ENCODE measurements at places on chromosomes 16 and 17.

- DNase-seq, result no peak
Observed at GRCh38 chr16:35319536-35320192, 1860.3 kb downstream of the TP53TG3F start.

GRCh38 chr17:7296189-7296861 is 1.9 kb upstream of the YBX2 start:
- DNase-seq, result peak; percentile 95

GRCh38 chr16:8571061-8571596 is 19.2 kb downstream of the TMEM114 start:
- DNase-seq, result no peak

GRCh38 chr17:73683771-73684170 is 39.5 kb upstream of the SDK2 start:
- no peak for DNase-seq

DNA sequence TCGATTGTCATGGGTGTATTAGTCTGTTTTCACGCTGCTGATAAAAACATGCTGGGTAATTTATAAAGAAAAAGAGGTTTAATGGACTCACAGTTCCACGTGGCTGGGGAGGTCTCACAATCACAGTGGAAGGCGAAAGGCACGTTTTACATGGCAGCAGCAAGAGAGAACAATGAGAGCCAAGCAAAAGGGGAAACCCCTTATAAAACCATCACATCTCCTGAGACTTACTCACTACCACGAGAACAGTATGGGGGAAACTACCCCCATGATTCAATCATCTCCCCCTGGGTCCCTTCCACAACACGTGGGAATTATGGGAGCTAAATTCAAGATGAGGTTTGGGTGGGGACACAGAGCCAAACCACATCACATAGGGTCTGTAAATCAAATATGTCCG is 167.4 kb upstream of the XYLT1 start:
- no peak for DNase-seq

GRCh38 chr17:42679492-42680330 is 1.9 kb downstream of the CCR10 start:
- DNase-seq, result peak; percentile 86

GRCh38 chr16:65713181-65713808 is 591.4 kb upstream of the CDH11 start:
- DNase-seq, result no peak

GRCh38 chr16:306911-307370 is 24.0 kb downstream of the PDIA2 start:
- no peak for DNase-seq

DNA sequence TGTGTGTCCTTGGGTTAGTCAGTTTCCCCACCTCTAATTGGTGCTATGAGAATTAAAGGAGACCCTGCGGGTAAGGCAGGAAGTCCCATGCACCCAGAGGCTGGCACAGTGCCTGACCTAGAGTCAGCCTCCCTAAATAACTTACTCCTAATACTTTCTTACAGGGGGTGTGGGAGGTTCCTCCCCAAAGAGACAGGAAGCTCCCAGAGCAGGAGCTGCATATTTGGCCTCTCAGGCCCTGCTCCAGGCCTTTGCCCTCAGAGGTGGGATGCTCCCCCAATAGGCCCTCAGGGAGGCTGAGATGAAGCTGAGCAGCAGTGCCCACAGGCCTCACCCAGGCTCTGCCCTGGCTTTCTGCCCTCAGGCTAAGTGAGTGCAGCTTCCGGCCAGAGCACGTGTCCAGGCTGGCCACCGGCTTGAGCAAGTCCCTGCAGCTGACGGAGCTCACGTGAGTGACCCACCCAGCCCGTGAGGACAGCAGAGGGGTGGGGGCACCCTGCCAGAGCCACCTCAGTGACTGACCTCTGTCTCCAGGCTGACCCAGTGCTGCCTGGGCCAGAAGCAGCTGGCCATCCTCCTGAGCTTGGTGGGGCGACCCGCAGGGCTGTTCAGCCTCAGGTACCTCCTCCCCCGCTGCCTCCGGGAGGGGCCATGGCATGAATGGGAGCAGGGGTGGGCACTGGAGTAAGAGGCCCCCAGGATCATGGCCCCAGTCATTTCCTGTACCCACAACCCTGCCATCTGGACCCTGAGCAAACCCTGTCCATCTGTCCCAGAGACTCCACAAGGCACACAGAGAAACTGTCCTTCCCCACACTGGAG is 31.1 kb upstream of the CPNE2 start:
- peak; percentile 54 for DNase-seq

DNA sequence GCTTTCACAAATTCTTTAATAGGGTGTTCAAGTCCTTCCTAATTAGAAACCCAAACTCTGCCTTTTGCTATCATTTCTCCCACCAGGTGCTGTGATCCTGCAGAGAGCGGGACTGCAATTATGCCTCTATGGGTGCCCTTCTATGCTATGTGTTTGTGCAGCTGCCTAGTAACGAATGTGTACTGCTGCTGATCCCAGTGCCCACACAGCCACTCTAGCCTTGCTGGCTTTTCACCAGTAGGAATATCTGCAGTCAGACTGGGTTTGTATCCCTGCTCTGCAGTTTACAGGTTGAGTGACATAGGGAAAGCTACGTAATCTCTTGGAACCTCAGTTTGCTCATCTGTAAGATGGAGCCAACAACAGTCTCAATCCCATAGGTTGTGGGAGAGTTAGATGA is 179.6 kb upstream of the IRX3 start:
- DNase-seq, result no peak

- DNase-seq, result no peak
Observed at GRCh38 chr16:53482123-53482522, 20.9 kb downstream of the AKTIP start.

GRCh38 chr17:42784811-42785592 is 4.6 kb downstream of the WNK4 start:
- DNase-seq, result no peak

DNA sequence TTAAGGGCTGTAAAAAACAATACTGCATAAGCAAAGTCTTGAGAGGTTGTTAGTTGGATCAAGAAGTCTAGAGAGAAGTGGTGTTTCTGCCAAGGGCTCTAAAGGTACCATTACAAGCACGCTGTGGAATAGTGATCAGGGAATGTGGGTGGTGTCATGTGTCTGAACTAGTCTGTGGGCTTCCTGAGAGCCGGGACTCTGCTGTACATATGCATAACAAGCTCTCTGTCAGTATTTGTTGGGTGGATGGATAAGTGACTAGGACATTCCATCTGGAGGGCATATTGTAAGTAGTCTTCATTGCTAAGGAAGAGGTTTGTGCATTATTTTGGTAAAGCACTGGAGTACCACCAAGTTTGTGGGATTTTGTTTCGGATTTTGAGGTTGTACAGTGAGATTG is 209.5 kb downstream of the LGALS9B start:
- no peak for DNase-seq

DNA sequence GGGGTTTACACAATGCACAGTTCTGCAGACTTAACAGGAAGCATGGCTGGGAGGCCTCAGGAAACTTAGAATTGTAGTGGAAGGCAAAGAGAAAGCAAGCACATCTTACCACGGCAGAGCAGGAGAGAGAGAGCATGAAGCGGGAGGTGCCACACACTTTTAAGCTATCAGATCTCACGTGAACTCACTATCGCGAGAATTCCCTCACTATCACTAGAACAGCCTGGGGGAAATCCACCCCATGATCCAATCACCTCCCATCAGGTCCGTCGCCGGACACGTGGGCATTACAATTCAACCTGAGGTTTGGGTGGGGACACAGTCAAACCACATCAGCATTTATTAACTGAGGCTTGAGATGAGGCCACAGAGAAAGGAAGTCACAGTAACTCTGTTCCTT is 326.7 kb downstream of the C16orf95 start:
- no peak for DNase-seq

- peak; percentile 90 for DNase-seq
Observed at GRCh38 chr16:4288148-4288921, 15.5 kb upstream of the TFAP4 start.

GRCh38 chr16:35150805-35151312 is 1691.4 kb downstream of the TP53TG3F start:
- DNase-seq, result no peak

- DNase-seq, result no peak
Observed at GRCh38 chr16:13529193-13529982, 390.6 kb upstream of the ERCC4 start.

GRCh38 chr16:65538976-65539375 is 417.1 kb upstream of the CDH11 start:
- DNase-seq, result no peak

GRCh38 chr17:29103341-29103740 is 60.4 kb downstream of the PIPOX start:
- no peak for DNase-seq

DNA sequence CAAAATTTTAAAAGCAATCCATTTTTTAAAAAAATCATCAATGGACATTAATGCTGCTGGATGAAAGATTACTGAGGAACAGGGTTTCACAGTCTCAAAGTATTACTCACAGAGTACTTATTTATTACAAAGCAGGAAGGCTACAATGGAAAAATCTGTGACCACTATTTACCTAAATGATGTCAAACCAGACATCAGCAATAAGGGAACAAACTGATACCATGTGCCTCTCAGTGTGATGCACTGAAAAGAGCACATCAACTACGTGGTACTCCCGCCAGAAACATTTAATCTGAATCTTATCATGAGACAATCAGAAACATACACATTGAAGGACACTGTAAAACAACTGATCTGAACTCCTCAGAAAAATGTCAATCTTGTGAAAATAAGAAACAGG is 124.2 kb downstream of the PARN start:
- no peak for DNase-seq

GRCh38 chr17:48048384-48049126 is 396 bp downstream of the NFE2L1 start:
- peak; percentile 90 for DNase-seq

DNA sequence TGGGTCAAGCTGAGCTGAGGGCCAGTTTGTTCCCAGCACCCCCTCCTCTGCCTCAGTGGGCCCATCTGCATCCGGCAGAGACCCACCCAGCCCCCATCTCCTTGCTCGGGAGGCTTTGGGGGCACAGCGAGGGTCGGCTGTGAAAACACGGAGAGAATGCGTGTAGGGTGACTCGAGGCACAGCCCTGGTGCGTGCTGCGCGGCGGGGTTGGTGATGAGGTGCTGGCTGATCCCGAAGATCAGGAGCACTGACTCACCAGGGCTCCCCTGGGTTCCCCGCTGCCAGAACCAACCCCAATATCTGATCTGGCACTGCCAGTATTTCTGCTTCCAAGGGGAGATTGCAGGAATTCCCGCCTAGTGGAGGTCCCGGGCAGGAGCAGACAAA is 7.5 kb upstream of the KRT17 start:
- DNase-seq, result no peak

GRCh38 chr16:1691276-1691675 is 13.2 kb downstream of the JPT2 start:
- no peak for DNase-seq
